ENCODE measurements at places on chromosomes 13 and 19.

- no peak for DNase-seq
Observed at GRCh38 chr13:75250526-75251178, 231.3 kb downstream of the TBC1D4 start.

GRCh38 chr13:86324191-86324590 is 525.0 kb upstream of the SLITRK6 start:
- DNase-seq: no peak

DNA sequence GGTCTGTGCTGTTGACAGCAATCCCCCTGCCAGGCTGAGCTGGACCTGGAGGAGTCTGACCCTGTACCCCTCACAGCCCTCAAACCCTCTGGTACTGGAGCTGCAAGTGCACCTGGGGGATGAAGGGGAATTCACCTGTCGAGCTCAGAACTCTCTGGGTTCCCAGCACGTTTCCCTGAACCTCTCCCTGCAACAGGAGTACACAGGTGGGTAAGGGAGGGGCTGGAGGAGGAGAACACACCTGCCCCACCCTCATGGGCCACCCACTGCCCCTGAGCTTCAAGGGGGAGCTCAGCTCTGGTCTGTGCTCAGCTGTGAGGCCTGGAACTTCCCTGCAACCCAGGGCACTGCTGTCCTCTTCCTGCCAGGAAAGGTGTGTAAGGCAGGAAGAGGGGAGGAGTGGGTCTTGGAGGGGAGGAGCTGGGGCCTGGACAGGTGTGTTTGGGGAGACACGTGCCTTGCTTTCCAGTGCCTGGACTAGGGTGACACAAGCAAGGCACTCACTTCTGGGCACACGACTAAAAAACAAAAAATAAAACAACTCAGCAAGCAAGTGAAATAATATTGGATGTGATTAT is 3.9 kb downstream of the SIGLEC7 start:
- no peak for DNase-seq

DNA sequence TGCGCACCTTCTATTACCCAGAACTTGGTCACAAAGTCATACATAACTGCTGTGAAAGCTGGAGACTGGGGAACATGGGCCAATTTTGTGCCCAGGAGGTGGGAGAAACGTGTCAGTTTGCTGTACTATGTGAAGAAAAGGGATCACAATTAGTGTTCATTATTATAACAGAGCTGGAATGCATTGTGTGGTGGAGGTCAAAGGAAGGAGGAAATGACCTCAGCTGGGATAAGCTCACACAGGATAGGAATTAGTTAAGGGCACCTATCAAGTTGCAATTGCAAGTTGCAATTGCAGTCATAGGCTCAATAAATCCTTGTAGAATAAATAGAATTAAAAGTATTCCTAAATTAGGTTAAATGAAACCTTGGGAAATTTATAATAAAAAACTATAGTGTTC is 103.9 kb upstream of the OBI1 start:
- no peak for DNase-seq

- no peak for DNase-seq
Observed at GRCh38 chr13:114179087-114179658, at the start of gene CFAP97D2. Gene CFAP97D2 (plus strand): TSS chr13:114179257. CDS start chr13:114179331, 74 bp downstream.

GRCh38 chr19:3765121-3765520 is 2.6 kb downstream of the MRPL54 start:
- DNase-seq: no peak

GRCh38 chr13:90397503-90397902 is 950.0 kb upstream of the MIR17HG start:
- DNase-seq: no peak

- DNase-seq: no peak
Observed at GRCh38 chr13:48437371-48437770, 24.5 kb upstream of the LPAR6 start.

- DNase-seq: no peak
Observed at GRCh38 chr19:6572217-6572616, 18.7 kb downstream of the CD70 start.

DNA sequence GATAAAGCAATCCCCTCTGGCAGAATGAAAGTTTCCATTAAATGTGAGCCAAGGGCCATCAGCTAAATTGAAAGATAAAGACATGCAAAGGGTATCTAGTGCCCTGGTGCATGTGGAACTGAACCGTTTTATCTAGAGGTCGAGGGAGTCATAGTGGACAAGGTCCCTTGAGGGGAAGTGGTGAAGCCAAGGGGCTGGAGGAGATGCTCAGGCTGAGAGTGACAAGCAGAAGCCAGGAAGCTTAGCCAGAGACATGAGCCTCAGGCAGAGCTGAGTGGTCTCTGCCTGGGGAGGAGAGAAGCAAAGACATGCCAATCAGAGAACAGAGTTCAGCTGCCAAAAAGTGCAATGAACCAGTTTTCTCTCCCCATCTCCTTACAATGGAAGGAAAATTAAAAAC is 68.1 kb upstream of the SLC10A2 start:
- DNase-seq: no peak

GRCh38 chr19:2544576-2545415 is 68.9 kb downstream of the GADD45B start:
- DNase-seq: no peak

GRCh38 chr13:20506696-20507095 is 19.0 kb downstream of the CRYL1 start:
- DNase-seq: no peak

DNA sequence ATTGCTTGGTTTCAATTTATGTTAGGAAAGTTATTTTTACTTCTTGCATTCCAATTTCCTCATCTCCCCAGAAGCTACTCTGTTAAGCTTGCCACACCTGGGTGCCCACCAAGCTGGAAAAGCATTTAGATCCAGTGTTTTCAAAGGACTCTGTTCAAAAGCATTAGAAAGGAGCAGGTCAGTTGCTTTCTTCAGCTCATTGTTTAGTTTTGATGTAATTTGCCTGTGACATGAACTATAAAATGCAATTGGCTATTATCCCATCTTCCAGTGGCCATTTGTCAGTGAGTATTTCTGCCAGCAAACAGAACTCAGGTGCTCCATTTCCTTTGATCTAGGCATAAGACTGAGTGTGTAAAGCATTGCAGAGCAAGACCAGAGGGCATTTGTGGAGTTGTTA is 46.7 kb upstream of the RNF113B start:
- no peak for DNase-seq

- DNase-seq: no peak
Observed at GRCh38 chr13:95298971-95299621, 2.2 kb downstream of the ABCC4 start.

DNA sequence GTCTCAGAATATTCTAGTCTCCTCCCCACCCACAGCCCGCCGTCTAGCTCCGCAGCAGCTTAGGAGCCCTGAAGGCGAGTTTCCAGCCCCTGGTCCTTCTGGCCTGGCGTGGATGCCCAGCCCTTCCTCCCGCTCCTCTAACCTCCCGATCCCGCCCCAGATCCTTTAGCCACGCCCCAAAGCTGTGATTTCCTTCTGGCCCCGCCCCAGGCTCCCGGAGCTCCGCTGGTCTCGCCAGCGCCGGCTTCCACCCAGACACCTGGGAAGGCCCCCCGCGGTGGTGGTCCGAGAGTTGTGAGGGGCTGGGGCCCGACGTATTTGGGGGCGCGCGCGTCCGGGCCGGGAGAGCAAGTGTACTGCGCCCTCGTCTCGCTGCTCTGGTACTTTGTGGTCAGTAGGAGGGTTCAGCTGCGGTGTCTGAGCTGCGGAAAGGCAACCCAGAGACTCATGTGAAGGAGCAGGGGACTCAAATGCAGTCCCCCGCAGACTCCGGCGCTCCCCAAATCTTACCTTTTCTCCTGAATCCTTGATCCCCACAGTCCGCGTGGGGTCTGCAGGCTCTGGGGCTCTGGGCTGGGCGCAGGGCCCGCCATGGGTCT is at the start of gene CGB7:
Gene CGB7 (minus strand): TSS at position 114 of the 599 bp plus-strand sequence. CDS start 2,374 bp downstream, outside the sequence.
- DNase-seq: no peak

DNA sequence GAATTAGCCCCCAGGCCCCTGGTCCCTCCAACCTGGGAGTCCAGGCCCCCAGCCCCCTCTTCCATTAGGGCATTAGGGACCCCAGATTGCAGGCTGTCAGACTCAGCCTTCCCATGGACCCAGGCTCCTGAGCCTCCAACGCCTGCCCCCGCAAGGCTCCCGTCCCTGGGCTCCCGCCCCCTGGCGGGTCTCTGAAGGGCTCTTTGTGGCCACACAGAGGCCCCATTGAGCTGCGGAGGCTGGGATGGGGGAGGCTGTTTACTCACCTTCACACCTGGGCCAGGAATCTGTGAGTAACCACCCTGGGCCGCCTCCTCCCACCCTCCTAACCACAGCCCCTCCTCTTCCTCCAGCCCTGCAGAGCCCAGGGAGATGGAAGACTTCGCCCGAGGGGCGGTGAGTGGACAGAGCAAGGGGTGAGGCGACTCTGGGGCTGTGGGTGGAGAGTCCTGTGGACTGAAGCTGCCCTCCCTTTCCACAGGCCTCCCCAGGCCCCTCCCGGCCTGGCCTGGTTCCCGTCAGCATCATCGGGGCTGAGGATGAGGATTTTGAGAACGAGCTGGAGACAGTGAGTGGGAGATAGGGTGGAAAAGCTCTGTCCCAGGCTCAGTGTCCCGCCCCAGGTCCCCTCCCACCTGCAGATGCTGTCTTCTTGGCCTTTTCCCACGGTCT is 4.9 kb downstream of the ARHGEF1 start:
- DNase-seq: peak; percentile 84

- DNase-seq: no peak
Observed at GRCh38 chr13:105611424-105611823, 924.0 kb downstream of the EFNB2 start.

DNA sequence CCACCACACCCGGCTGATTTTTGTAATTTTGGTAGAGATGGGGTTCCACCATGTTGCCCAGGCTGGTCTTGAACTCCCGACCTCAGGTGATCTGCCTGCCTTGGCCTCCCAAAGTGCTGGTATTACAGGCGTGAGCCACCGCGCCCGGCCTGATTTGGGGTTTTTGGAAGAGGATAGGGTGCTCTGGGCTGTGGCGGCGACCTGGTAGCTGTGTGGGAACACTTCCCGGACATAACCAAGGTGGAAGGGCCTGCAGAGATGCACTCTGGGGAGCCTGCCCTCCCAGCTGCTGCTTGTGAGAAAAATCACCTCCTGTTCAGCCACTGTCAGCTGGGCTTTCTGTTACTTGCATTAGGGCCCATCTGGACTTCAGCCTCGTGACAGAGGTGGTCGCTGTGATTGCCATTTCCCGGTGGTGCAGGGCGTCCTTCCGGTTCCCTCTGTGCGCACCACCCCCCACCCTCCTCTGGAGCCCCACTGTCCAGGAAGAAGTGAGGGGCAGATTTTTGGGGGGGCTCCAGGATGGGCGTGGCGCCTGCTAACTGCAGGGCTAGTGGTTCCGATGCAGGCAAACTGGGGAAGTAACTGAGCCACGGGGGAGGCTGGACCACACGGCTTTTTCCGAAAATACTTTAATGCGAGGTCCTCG is 7.5 kb downstream of the IL4I1 start:
- DNase-seq: no peak

- no peak for DNase-seq
Observed at GRCh38 chr19:51743405-51743804, 8.3 kb downstream of the FPR1 start.

GRCh38 chr19:48997972-48998371 is 4.3 kb downstream of the RUVBL2 start:
- no peak for DNase-seq

- no peak for DNase-seq
Observed at GRCh38 chr19:55251341-55252081, 7.3 kb downstream of the PPP6R1 start.

DNA sequence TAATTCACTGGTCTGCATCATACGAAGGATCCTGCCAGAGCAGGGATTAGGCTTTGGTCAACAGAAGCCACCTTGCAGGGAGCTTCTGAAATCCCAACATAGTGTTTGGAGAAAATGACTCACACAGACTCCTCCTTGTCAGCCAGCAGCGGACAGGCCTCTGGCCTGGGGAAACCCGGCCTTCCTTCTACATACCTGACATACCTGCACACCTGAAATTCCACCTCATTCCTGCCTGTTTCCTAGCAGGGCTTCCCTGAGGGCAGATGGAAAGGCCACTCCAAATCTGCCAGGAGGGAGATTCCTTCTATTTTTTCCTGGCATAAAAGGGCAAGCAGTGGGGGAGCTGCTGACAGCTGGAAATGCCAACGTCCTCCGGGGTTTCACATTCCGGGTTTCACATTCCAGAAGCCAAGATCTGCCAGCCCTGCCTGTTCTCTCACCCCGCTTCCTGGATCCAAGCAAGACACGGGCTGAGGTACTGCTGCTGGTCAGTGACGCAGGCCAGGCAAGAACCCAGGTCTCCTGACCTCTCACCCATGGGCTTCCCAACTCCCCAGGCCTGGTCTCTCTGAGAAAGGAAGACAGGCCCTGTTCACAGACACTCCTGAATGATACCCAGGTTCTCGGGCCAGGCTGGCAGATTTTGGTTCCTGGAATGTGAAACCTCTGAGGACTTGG is 18.2 kb upstream of the IGFL1 start:
- DNase-seq: no peak

GRCh38 chr19:46724468-46724867 is 7.6 kb upstream of the PRKD2 start:
- DNase-seq: no peak

GRCh38 chr19:3146677-3147100 is 10.9 kb downstream of the GNA15 start:
- peak; percentile 55 for DNase-seq

- DNase-seq: no peak
Observed at GRCh38 chr13:90565985-90566713, 781.3 kb upstream of the MIR17HG start.

DNA sequence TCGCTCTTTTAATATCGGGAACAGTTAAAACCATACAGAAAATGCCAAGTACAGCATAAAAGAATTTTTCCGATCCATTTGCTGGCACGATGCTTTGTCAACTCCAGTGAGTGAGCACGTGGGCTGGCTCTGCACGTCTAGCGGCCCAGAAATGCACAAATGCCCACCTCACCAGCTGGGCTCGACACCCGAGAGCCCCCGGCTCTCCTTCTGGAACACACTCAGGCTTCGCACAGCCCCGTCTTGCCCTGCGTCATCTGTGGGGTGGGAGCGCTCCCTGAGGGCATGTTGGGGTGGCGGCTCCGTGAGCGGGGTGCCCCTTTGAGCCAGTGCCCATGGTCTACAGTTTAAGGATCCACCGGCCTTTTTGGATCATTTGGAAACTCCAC is 24.5 kb downstream of the ATP4B start:
- DNase-seq: no peak

DNA sequence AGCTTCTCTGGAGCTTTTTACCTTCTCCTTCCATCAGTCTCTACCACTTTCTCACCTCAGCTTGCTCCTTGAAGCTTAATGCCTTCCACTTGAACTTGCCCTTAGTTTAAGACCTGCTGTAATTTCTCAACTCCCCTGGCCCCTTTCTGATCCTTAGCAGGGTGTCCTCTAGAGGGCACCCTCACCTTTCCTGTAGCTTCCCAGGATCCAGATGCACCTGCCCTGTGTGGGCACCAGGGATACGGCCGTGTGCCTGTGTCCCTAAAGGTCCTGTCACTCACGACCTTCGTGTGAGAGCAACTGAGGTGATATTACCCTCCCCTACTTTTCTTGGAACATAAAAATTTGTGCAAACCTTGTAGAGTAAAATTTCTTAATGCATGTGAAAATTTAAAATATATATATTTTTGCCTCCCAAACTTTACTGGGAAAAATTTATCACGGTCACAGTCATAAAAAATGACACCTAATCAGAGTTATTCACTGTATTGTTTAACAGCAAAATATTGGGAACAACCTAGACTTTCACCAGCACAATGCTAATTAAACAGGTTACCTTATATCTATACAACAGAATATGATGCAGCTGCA is 46.4 kb downstream of the PSG3 start:
- DNase-seq: no peak

GRCh38 chr19:18392926-18393325 is 4.5 kb downstream of the LRRC25 start:
- no peak for DNase-seq

Data from stimulated activated CD8-positive, alpha-beta memory T cell treated with anti-CD3 and anti-CD28 coated beads, Interleukin-12 subunit alpha, Interleukin-12 subunit beta, amount 100 ng/mL, for 1 hour (primary cell).